Stimulated activated CD8-positive, alpha-beta memory T cell treated with anti-CD3 and anti-CD28 coated beads, Interleukin-4, amount 100 ng/mL, for 1 hour (primary cell): ENCODE measurements at places on chromosomes 6 and 20.

DNA sequence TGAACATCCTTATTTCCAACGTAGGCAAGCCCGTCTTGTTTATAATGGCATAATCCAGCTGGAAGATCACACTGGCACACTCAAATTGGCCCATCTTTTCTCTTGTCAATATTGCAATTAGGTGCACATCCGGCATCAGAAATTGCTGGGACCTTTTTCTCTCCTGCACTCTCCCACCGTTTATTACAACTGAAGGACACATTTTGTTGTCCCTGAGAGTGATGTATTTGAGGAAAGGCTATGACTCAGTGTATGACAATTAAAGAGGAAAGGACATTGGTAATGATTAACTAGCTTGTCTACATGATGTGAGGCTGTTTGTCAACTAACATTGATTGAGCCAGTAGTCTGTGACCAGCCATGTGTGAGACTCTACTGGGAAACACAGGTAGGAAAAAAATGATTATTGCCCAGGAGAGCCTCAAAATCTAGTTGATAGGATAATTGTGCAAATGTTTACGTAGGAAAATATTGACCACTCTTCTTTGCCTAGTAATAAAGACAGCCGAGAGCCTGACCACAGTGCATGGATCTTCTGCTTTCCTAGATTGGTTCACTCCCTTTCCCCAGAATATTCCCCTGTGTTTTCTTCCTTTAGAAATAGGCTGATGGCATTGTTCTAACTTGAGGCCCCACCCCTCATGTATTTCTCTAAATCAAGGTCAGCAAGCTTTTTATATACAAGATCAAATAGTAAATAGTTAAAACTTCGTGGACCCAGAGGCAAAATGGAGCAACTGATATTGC lies 230.0 kb upstream of the BTBD3 start:
- DNase-seq = no peak

- DNase-seq = no peak
Measured at GRCh38 chr6:84836366-84836765, 72.0 kb upstream of the TBX18 start.

DNA sequence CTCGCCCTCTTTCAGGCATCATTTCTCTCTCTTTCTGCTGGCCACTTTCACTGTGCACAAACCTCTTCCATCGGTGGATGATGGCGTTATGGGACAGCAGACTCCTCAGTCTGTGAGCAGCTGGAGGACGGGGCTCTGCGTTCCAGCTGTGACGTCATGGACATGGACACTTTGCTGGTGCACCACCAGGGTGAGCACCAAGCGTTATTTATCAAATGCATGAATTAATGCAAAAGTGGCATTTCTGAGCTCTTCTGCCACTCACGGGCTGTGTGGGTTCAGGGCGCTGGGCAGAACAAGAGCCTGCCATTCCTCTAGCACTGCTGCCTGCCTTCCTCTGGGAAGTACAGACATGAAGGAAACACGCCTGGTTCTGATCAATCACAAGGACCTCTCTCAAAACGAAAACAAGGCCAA lies 82.9 kb upstream of the MPC1 start:
- DNase-seq = no peak

- DNase-seq = no peak
Measured at GRCh38 chr6:104601131-104601651, 258.5 kb downstream of the HACE1 start.

DNA sequence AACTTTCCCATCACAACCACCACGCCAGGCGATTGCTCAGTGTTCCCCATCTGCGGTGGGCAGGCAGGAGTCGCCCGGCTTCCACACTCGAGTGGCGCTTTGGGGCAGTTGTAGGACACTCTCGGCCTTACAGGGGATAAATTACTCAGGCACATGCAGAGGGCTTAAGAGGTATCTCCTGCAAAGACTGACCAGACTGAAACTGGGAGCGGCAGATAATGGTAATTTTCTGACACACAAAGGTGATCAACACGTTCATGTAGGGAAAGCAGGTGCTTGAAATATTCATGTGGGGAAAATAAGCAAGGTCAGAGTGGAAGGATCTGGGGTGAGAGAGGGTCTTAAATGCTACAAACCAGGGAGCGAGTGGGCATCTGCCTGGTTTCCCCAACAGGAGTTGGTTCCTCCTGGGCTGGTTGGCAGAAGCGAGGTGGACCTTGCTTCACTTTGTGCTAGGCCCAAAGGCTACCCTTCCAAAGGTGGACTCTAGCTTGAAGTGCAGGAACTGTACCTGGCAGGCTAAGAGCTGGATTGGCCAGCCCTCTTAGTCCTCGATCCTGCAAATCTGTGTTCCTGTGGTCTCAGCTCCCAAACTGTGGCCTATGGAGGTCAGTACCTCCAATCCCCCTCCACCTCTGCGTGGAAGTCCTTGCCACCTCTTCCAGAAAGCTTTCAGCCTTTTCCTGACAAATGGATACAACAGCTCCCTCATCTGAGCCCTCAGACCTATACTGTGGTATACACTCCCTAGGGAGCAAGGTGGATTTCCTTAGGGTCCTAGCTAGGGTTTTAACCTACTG lies 16.7 kb downstream of the PLAGL2 start:
- DNase-seq = no peak

- no peak for DNase-seq
Measured at GRCh38 chr6:107110200-107110599, 5.1 kb downstream of the BEND3 start.

DNA sequence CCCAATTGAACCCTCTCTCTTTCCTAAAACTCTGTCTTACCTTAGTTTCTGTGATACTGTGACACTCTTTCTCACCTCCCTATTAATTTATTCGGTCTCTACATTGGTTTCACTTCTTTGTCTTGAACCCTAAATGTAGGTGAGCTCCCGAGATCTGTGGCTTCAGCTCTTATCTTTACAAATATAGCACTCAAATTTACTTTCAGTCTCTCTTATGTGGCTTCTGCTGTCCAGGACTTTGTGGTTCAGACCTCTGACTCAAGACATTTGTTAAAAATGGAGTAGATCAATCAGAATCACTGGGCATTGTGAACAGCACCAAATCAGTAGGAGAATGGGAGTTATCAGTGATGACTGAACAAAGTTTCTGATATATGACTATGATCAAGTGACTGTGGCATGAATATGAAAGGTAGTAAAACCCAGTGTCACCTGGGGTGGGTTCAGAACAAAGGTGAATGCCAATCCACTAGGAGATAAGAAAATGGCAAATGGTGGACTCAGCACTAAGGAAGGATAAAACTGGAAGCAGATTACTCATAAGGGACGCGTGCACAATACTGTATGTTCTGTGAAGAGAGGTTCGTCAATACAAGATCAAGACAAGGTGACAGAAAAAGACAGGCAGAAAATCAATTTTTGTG lies 27.2 kb downstream of the IL17F start:
- no peak for DNase-seq

- no peak for DNase-seq
Measured at GRCh38 chr6:31096215-31096614, 16.2 kb downstream of the C6orf15 start.

DNA sequence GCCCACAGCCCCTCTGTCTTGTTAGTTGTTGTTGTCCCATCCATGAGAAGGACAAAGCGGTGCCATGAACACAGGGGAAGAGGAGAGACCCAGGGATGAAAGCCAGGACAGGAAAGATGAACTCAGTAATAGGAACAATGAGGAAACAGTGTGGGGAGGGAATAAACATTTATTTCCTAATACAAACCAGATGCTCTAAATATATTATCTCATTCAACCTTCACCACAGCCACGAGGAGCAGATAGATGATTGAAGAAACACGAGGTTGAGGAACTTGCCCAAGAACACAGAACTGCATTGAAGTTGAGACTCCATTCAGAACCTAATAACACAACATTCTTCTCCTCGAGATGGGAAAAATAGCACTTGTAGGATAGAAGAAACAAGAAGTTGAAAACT lies 53.0 kb upstream of the AIG1 start:
- no peak for DNase-seq

- DNase-seq = no peak
Measured at GRCh38 chr6:150169609-150170008, 26.8 kb downstream of the PPP1R14C start.

DNA sequence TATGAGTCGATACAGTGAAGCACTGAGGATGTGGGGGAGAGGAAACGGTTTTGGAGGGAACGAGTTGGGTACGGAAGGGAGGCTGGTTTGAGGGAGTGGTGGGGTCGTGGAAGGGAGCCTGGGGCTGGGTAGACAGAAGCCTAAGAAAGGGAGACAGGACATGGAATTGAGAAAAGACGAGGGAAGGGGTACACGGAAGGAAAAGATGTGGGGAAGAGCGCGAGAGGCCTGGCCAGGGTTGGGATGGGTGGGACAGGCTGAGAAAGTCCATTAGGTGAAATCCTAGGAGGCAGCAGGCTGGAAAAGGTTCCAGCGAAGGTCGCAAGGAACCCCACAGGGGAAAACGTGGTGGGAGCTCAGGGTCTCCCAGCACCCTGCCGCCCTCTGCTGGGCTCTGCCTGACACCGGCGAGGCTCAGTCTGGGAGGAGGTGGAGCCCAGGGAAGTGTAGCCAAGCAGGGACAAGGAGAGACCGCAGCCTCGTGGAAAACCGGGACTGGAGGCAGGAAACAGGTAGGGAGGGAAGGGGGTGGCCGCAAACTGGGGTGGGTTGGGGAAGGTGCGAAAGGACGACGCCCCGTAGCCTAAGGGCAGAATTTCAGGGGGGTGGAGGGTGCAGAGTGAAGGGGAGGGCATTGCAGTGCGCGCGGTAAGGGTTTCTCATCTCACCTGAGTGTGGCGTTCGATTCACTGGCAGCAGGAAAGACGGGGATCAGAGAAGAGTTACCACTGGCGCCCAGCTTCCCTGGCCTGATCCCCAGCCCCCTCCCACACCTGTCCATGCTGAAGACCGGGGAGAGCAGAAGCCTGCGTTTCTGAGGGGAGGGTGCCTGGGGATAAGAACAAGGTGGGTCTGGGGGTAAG lies 4.3 kb downstream of the GABBR1 start:
- DNase-seq = peak; percentile 25

- no peak for DNase-seq
Measured at GRCh38 chr6:23728707-23729106, 397.3 kb upstream of the NRSN1 start.

DNA sequence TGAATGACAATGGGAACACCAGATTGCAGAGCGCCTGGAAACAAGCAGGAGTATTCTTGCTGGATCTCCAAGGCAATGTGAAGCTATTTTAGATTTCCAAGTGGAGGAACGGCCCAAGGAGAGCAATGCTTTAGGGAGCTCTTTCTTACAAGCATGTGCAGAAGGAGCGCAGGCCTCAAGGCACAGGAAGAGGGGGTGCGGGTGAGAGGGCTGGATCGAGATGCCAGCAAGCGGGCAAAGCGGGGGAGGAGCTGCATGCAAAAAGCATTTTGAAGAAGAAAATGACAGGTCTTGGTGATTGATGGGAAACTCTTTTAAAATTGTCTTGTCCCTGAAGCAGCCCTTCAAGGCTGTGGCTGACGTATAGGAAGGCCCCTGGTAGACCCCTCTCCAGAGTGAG lies 171.9 kb downstream of the QRSL1 start:
- DNase-seq = no peak

DNA sequence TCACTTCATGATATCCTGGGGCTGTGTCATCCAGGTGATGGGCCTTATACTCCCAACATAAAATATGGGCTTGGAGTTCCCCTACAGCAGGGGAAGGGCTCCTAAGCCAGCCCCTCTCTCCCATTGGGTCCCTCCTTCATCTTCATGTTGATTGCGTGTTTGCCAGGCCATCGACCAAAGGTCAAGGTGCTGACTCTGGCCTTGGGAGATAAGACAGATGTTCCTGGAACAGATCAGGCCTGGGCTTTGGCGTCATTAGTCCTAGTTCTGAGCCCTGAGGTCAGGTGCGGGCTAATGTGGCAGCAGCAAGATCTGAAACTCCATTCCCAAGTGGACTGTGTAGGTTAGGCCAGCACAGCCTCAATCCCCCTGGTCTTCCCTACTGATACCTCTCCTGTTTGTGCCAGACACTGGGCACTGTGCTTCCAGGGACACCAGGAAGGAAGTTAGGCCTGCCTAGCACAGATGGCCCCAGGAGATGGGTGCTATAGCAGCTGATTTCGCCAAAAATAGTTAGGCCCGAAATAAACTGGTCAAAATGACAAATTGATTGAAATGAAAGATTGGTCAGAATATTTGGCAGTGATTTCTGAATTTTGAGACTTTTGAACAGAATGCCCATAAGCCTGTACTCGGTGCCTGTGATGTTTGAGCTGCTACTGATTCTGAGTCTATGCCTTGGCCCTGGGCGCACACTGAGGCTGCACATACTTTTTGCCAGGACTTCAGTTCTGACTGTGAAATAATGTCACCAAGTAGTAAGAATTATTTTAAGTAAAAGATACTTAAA lies 28.8 kb downstream of the EPB41L1 start:
- no peak for DNase-seq

DNA sequence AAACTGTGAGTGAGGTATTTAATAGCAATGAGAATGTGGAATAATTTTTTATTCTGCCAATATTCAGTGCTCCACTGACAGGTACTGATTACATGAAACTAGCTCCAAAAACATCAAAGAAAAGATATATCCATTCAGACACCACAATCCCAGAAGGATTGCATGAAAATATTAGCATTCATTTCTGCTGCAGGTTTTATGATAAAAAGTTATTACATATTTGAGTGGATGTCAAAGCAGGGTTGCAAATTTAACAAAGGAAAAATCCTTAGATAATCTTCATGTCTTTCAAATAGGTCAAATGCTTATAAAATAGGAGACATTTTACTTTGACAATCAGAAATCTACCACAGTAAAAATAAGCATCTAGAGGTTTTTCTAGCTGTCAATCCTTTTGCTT lies 13.3 kb downstream of the MCHR2 start:
- no peak for DNase-seq

DNA sequence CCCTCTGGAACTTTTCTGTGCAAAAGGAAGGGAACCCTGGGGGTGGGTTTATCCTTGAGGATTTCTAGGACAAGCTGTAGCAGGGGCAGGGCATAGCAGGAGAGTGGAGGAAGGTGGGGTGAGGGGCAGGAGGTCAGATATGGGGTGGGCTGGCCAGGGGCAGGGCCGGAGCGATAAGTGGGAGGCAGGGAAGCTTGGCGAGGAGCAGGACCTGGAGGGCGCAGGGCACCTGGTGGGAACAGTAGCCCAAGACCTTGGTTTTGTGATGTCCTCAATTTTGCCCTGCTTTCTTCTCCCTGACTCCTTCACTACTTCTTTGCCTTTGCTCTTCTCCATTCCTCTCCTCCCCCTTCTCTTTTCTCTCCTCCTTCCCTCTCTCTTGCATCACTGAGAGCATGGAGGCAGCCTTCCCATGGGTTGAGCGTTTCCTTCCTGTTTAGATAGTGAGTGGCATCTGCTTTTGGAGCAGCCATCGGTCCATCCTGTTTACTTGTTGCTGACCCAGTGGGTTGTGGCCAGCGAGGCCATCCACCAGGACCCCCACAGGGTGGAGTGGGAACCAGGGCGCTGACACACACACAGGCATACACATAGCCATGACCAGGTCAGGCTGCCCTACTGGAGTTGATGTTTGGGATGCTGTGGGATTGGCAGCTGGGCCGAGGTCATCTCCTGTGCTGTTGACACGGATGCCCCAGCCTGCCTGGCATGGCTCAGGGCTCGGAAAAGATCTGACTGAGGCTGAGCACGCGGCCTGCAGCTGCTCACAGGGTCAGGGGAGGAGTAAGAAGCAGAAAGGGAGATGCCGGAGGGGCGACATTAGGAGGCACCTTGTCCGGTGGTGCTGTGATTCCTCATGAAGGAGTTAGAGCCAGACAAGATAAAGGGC lies 121.0 kb upstream of the RNF24 start:
- DNase-seq = no peak
